Karpas-422 (cell line): ENCODE measurements at places on chromosomes 3 and 15.
A peak's percentile ranks its signal among the peaks of the same experiment; 100 is the strongest.

DNA sequence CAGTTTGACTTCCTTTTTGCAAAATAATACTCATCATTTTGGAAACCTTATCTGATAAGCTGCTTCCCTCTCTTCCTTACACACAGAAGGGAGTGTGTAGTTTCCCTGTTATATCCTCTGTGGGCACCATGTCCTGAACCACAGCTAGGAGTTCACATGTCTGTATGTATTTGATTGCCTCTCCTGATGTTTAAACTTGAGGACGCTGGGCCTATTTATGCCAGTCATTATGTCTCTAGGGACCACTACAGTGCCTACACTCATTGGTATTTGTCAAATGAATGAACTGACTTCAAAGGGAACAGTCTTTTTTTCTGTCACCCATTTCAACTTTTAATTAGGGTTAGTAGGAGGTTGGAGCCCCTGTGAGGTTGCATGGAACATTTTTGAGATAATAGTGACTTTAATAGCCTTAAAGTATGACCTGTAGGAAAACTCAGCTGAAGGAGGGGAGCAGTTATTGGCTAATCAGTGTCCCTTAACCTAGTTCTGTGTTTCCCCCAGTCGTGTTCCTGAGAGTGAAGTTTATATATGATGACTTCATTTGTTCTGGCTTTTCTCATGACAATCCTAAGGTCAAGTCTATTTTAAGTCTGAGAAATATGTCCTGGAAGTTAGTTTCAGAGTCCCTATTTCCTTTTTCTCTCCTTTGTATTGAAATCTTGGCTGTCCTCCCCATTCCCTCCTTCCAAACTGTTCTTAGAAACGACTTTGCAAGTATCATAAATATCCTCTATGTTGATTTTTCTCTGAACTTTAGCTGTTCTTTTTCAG lies 28.9 kb downstream of the PDE8A start:
- no peak for DNase-seq

DNA sequence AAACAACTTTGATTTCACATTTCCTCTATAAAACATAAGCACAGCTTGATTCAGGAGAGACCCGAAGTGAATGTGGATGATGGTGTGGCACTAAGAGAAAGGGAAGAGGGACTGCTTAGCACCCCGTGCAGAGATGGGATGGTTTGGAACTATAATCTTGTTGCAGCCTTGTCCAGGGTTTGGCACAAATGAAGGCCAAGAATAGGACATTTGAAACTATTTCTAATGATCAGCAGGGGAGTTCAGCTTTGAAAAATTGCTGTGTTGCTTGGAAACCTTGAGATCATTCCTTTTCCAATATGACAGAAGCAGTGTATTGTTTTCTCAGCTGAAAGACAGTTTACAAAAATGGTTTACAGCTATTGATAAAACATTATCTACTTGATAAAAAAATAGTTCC lies 49.7 kb downstream of the ASB7 start:
- DNase-seq, result no peak

GRCh38 chr15:43792761-43793476 lies 799 bp downstream of the SERF2 start:
- peak; percentile 63 for DNase-seq

- no peak for DNase-seq
These were observed 117.3 kb upstream of the FLNB start for GRCh38 chr3:57890874-57891273.

GRCh38 chr3:154244644-154245043 lies 79.6 kb downstream of the DHX36 start:
- peak; percentile 34 for DNase-seq

DNA sequence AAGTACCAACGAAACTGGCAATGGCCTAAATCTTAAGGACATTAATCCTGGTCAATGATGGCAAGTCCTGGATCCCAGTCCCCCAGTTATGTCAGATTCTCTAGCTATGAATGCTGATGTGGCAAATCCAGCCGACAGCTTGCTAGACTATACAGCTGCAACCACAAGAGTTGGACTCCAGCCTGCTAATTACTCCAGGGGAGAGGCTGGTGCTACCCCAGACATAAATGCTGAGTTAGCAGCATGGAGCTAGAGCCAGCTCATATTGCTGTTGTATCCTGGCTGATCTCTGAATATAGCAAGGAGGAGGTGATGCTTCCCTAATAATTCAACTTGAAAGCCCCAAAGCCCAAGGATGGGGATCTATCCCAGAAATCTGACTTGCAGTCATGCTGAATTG lies 207.1 kb downstream of the LRRN1 start:
- no peak for DNase-seq

DNA sequence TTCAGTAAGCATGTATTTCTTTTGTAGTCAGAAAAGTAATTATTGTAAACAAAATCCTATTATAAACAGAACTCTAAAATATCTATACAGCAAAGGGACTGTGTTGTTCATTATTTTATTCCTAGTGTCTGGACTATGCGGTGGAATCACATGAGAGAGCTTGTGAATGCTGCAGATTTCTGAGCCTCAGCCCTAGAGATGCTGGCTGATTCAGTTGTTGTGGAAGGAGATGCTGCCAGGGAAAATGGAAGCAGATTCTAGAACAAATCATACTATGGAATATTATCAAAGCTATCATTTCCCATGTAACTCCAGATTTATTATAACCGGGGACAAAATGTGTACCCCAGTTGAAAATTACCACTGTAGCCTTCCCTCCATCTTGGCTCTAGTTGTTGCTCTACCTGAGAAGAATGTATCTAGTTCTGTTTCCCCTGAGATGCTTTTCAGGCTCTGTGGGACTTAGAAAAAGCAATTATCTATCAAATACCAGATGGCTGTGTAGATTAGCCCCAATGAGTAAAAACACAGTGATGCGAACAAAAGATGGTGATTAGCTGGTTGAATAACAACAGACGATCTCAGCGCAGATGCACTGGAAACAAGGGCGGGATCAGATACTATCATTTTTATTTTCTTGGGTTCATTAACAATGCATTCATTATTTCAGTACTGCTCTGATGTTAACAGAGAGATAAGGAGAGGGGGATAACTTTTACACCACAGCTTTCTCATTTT lies 131.3 kb downstream of the TMEM108 start:
- no peak for DNase-seq

GRCh38 chr3:21174461-21174860 lies 576.5 kb downstream of the ZNF385D start:
- no peak for DNase-seq

DNA sequence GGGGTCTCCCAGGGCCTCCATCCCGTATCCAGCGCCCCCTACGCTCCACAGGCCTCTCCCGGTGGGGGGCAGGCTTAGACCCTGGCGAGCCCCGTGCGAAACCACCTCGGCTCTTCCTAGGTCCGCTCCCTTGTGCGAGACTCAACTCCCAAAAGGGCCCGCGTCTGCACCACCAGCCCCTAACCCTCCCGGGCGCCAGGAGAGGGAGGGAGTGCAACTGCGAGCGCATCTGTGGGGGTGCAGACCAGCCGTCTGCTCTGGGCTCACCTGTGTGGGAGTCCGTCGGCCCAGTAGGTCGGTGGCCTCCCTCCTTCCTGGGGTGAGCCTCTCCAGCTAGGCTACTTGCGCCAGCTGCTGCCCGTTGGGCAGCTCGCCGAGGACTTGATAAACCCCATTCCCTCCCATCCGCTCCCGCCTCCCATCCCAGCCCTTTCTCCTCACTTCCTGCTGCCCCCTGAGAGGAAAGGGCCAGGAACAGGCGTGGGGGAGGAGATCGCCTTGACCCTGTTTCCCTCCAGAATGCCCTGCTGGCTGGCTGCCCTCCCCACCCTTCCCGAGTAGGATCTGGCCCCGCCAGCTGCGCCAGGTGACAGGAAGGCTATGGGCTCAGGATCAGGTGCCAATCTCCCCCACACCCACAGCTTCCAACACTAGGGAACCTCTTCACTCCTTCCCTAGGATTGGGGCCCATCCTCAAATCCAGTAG lies at the start of gene HYAL2:
TSS of gene HYAL2 (minus strand) at position 360 of the 706 bp plus-strand sequence. CDS start 2,256 bp downstream, outside the sequence.
- no peak for DNase-seq

- DNase-seq, result no peak
These were observed 234.5 kb downstream of the UACA start for GRCh38 chr15:70528816-70529215.

DNA sequence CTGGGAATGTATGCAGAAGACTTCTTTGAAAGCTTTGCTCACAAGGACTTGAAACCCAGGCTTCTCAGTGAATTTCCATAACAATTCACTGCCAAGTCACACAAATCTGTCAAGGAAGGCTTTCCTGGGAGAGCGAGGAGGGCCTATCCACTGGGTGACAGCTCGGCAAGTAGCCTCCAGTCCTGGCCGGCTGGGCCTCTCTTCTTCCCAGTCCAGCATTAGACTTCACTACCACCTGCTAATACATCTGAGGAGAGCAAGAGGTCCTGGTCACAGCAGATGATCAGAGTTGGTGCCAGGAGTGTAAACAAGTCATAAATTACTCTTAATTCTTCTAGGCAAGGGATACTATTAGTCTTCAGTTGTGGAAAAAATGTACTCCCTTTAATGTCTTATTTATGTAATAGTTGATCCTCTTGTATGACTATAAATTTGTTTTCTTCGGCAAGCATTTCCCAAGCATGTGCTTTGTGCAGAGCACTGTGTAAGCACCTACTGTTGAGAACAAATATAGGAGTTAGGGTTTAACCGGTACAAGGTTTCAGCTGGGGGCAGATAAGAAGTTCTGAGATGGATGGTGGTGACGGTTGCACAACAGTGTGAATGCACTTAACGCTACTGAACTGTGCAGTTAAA lies 162.9 kb downstream of the VGLL4 start:
- DNase-seq, result no peak

DNA sequence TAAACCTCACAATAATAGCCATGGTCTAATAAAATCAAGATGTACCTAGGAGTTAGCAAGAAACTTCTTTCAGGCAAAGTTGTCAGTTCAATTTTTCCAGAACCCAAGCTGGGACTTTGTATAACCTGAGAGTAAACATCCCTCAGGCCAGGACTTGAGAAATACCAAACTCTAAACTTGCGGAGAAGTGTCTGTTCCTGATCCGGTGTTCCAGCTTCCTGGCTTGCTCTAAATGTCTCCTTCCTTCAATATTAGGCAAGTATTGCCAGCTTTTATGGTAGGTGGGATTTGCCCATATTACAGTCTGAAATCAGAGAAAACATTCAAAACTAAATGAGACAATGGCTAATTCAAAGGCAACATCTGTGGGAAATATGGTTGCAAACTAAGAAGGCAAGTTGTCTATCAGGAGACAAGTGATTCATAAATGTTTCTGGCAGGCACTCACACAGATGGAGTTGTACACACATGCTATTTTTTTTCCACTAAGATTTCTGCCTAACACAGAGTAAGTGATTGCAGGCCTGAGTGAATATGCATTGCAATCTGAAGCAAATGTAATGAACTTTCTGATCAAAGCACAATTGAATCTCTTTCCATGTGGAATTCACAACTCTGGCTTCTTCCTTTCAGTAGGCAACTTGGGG lies 88.3 kb upstream of the COL8A1 start:
- DNase-seq, result no peak

DNA sequence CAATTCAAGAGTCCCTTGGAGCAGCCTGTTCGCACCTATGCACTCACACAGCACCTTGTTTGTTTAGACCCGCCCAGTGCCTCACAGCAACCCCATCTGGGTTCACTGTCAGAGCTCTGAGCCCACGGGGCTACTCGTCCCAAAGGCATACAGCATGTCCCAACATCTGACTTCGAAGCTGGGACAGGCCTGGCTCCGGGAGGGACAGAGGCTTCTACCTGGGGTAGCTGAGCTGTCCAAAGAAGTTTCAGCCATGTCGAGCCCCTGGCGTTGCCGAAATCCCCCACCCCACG lies 28.6 kb upstream of the CYP11A1 start:
- DNase-seq, result peak; percentile 71

DNA sequence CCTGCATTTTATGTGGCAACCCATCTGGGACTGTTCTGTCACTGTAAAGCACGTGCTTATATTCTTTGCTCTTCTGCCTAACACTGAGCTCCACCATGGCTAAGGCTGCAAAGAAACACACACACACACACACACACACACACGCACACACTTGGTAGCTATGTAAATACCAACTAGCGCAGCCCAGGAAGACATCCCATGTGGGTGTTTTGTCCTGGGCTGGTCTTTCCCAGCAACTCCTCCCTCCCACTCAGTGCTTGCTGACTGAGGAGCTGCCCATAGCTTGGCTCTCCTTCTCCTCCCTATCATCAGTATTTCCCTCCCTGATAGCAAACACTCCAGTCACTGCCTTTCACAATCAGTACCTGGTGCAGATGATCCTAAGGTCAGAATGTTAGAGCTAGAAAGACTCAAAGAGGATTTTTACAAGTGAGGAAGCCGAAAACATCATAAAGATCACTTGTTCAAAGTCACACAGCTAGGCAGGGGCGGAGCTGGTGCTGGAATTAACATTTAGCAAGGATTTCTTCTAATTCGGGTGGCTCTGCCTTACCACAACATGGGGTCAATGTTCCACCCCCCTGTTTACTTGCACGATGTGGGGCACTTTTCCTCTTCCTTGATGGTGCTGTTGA lies 377.1 kb upstream of the TBL1XR1 start:
- DNase-seq, result no peak

DNA sequence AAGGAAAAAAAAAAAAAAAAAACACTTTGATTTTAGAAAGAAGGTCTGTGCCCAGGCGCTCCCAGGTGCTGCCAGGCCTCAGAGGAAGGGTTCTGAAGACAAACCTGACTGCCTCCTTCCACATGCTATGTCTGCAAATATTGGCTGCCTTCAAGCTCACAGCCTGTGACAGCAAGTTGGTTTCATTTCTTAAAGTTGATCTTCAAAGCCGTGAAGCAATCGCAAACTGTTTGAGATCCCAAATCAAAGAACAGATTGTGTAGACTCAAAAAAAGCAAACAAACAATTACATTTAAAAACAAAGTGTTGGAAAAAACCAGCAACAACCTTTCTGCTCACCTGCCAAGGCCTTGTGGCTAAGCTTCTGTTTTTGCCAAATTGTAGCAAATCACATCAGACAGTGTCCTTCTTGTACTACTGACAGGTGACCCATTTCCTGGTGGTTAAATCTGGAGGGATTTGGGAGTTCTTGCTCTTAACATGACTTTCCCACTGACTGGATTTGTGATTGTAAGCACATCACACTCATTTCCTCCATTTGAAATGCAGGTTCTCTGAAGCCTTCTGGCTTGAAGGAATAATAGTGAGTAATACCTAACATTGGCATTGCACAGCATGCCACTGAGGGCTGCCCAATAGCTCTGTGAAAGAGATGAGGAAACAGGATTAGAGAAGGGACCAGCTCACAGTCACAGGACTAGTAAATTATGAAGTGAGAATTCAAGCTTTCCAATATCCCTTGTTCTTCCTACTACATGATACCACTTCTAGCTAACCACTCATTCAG lies 502.4 kb downstream of the LPP start:
- no peak for DNase-seq

- DNase-seq, result no peak
These were observed 15.2 kb upstream of the CD47 start for GRCh38 chr3:108106031-108106430.

GRCh38 chr15:69499521-69500211 lies 47.0 kb downstream of the RPLP1 start:
- no peak for DNase-seq

GRCh38 chr3:30810625-30811024 lies 83.8 kb downstream of the GADL1 start:
- no peak for DNase-seq

GRCh38 chr15:45747426-45747825 lies 112.6 kb downstream of the SQOR start:
- DNase-seq, result no peak

- no peak for DNase-seq
These were observed 10.6 kb downstream of the RPL32 start for GRCh38 chr3:12830785-12831156.

GRCh38 chr15:61037031-61037430 lies 192.1 kb downstream of the RORA start:
- no peak for DNase-seq
